ENCODE measurements at places on chromosomes 5 and 9.

GRCh38 chr5:132493821-132494220 is 3.2 kb upstream of the IRF1 start:
- DNase-seq = no peak

GRCh38 chr5:143806579-143806978 is 5.4 kb upstream of the HMHB1 start:
- DNase-seq = no peak

GRCh38 chr5:57447658-57448057 is 35.0 kb downstream of the ACTBL2 start:
- no peak for DNase-seq

GRCh38 chr5:176798949-176799348 is 11.4 kb upstream of the UNC5A start:
- DNase-seq = no peak

DNA sequence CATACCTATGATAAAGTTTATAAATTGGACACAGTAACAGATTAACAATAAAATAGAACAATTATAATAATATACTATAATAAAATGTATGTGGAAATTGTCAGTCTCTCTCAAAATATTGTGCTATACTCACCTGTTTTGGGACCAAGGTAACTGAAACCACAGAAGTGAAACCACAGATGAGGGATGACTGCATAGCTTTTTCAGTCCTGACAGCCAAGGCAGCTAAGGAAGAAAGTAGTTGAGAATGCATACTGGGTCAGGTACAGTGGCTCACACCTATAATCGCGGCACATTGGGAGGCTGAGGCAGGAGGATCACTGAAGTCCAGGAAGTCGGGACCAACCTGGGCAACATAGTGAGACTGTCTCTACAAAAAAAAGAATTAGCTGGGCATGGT is 8.9 kb downstream of the SRP19 start:
- no peak for DNase-seq

GRCh38 chr5:126633552-126633951 is 32.8 kb downstream of the PHAX start:
- no peak for DNase-seq

- DNase-seq = no peak
Measured at GRCh38 chr5:178642351-178642909, 15.6 kb upstream of the CLK4 start.

- no peak for DNase-seq
Measured at GRCh38 chr5:179263391-179264052, 81.7 kb downstream of the ADAMTS2 start.

- no peak for DNase-seq
Measured at GRCh38 chr9:111969061-111969460, 72.4 kb downstream of the UGCG start.

DNA sequence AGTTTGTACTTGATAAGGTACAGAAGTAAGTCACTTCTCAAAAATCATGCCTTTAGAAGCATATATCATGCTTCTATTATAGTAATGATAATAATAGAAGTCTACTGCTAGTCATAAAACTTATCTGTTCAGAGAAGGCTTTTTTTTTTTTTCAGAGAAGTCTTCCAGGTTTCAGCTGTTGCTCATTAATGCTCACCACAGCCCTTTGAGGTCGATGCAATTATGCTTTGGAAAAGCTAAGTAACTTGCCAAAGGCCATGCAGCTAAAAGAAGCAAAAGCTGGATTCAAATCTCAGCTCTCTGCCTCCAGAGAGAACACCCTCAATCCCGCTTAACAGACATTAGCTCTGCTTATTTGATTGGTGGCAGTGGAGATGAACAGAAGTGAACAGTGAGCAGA is 150.8 kb downstream of the DOCK8 start:
- no peak for DNase-seq

DNA sequence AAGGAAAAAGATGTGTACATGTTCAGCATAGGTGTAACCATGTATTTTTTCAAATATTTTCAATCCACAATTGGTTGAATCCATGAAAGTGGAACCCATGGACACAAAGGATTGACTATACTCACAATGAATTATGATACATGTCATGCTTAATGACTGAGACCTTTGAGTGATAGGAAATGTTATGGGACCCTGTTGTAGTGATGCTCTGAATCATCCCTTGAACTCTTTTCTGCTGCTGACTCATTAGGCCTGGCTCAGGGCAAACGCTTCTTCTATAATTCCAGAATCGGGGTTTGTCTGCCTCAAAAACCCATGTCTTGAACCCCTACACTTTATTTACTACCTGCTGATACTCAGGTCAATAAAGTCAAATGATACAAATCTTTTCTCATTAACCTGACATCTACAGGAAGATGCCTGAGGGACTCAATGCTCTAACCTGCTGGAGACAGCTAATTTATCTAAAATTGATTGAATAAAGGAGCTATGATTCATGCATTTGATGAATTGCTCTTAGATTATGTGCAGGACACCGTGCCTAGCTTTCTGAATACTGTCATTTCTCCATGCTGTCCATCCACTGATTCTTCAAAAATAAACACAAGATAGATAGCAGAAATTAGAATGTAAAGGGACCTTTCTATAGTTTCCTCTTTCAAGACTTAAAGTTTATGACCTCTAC is 260.1 kb downstream of the PRELID2 start:
- no peak for DNase-seq

- no peak for DNase-seq
Measured at GRCh38 chr5:141876628-141877355, 1.4 kb downstream of the PCDH1 start.

DNA sequence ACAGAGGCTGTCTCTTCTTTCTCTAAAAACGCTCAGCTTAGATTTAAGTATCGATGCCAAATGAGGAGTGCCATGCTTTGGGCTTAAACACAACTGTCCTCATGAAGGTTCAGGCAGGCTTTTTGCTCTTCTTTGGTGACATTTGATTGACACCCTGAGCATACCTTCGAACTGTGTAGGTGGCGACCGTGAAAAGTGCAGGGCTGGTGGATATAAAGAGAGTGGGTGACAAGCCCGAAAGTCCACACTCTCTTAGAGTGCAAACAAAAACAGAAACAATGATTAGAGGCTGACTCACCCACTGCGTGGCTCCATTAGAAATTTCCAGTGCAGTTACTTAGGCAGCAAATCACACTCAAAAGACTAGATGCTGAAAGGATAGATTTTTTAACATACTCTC is 141.7 kb downstream of the SYK start:
- DNase-seq = no peak

- DNase-seq = no peak
Measured at GRCh38 chr9:72255569-72255968, 106.3 kb downstream of the GDA start.

DNA sequence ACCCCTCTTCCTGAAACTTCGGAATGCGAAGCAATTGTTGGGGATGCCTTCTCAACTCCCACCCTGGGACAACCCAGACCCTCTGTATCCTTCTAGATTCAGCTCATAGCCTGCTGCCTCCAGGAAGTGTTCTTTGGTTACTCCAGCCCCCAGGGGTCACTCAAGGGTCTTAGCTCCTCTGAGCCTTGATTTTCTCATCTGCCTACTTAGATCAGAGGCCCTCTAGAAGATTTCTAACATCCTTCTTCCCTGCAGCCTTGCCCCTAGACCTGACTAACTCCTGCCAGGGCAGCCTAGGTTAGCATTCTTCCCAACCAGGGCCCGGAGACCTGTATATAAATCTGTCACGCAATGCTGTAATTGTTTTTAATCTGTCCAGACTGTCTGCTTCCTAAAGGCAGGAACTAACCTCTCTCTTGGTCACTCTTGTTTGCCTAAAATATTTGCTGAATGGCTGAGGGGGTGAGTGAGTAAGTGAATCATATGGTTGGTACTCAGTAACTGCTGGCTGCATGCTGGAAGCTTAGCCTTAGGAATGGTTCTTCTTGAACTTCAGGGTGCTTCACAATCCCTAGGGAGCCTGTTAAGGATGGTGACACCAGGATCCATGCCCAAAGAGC is 8.2 kb downstream of the GALNT10 start:
- DNase-seq = no peak

DNA sequence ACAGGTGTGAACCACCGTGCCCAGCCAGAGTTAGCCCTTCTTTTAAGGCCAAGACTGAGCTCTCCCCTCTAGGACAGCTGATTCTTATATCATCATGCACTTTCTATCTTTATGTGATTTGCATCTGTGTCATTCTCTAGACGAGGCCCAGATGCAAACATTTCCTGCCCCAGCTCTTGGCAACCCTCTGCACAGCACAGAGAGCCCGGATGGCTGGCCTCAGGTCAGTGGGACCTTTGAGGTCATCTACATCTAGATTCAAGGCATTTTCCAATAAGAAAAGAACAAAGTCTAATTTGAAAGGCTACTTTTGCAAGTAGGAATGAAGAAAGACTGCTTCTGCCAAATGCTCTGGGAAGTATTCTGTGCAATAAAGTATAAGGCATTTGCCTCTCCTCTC is 109.0 kb upstream of the DAB2 start:
- DNase-seq = no peak

GRCh38 chr5:61304590-61305381 is 27.3 kb upstream of the ZSWIM6 start:
- no peak for DNase-seq

DNA sequence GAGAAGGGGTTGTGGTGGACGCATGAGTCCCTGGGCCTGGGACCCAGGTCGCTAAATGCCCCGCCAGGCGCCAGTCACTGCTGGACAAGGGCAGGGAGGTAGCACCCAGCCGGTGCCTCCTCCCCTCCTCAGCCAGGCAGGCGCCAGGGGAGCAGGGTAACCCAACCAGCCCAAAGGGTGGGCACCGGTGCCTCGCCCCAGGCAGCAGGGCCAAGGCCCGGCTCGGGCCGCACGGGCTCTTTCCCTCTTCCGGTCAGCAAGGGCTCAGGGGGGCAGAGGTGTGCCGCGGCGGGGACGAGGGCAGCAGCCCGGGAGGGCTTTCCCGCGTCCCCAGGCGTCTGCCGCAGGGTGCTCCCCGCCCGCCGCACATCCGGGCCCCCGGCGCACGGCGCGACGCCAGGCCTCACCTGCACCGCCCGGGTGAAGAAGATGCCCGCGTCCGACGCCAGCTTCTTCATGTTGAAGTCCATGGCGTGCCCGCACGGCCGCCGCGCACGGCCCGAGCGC is 393 bp downstream of the SH3GLB2 start:
- DNase-seq = peak; percentile 15

GRCh38 chr5:158485047-158485446 is 614.7 kb downstream of the EBF1 start:
- no peak for DNase-seq

GRCh38 chr9:32339424-32339823 is 45.0 kb upstream of the ACO1 start:
- DNase-seq = no peak

- no peak for DNase-seq
Measured at GRCh38 chr5:17070647-17071046, 134.6 kb upstream of the MYO10 start.

Measured in activated CD4-positive, alpha-beta T cell treated with anti-CD3 and anti-CD28 coated beads, Interleukin-2, amount 50 U/mL, for 24 hours (primary cell).